ENCODE measurements at places on chromosomes 4 and X.

DNA sequence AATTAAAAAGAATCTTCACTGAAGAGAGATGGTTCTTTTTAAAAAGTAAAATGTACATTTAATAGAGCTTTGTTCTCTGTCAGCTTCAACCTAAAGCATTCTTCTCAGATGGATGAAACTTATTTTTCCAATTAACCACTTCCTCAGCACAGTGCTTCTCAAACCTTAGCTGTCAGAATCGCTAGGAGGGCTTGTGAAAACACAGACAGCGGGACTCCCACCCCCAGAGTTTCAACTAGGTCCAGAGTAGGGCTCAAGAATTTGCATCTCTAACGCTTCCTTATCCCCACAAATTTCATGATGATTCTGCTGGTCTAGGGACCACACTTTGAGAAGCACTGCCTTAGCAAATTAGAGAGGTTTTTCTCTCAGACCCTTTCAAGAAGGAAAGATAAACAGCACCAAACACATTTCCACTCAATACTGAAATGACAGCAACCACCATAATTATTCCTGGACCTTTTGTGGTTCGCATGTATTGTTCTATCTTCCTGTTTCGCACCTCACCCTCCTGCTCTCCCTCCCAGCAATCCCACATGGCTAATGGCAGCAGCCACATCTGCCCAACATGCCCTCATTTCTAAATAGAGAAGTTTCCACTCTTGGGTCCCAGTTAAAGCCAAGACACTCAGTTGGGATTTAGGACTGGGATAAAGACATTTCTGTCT lies 73.2 kb downstream of the ZNF827 start:
- no peak for DNase-seq

GRCh38 chr4:133102612-133103409 lies 46.3 kb upstream of the PCDH10 start:
- no peak for DNase-seq

DNA sequence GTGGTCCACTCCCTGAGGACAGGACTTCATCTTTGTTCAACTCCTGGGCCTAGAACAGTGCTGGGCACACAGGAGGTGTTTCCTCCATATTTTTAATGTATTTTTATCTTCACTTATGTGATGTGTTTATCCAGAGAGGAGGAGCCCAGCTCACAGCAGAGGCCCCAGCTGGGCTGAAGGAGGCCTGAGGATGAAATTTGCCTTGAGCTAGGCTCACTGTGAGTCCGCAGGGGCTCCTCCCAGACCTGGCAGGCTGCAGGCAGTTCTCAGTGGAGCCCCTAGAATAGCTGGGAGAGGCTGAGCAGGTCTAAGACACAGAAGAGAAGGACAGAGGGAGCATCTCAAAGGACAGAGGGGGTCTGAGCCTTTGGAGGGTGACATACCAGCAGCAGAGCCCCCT lies 26.8 kb downstream of the C4orf50 start:
- DNase-seq, result no peak

- DNase-seq, result no peak
Observed at GRCh38 chr4:185932491-185932890, 120.5 kb upstream of the SORBS2 start.

- DNase-seq, result no peak
Observed at GRCh38 chr4:149552601-149553000, 263.0 kb downstream of the IQCM start.

Data from stimulated activated naive B cell treated with anti-CD40 and anti-IgM and Interleukin-4, amounts not matched to agents 10 μg/mL and 1 μg/mL and 100 μg/mL, for 72 hours (primary cell).